Uterus (tissue), 4 donors: ENCODE measurements at places on chromosomes 6 and 20.

DNA sequence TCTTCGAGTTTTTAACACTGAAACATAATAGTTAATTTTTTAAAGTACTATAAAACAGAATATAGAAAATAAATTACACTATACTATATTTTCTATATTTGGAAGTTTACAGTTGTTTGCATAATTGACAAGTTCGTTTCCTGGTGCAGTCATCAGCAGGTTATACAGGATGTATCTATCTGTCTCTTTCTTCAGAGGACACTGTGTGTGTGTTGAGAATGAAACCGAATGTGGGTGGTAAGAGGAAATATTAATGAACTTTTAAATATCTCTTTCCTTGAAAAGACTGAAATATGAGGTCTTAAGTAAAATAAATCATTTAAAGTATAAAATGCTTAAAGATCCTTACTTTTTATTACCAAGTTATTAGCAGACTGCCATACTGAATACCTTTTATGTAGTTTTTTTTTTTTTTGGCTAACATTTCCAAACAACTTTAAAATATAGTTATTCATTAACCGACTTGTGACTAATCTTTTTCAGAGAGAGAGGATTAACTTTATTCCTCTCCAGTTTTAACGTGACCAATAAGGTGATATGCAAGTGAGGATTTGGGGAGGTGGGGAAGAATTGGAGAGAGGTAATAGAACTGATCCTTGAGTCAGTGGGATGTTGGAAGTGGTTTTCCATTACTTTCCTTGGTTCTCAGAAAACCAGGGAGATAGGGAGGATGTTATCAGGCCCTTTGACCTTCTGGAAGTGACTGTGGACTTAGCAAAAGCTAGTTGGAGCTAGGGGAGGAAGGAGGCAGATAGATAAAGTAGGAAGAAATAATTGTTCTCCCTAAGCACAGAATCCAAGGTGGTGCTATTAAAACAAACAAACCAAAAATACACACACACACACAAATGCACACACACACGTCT is 380.0 kb upstream of the FLRT3 start:
- DNase-seq = no peak

DNA sequence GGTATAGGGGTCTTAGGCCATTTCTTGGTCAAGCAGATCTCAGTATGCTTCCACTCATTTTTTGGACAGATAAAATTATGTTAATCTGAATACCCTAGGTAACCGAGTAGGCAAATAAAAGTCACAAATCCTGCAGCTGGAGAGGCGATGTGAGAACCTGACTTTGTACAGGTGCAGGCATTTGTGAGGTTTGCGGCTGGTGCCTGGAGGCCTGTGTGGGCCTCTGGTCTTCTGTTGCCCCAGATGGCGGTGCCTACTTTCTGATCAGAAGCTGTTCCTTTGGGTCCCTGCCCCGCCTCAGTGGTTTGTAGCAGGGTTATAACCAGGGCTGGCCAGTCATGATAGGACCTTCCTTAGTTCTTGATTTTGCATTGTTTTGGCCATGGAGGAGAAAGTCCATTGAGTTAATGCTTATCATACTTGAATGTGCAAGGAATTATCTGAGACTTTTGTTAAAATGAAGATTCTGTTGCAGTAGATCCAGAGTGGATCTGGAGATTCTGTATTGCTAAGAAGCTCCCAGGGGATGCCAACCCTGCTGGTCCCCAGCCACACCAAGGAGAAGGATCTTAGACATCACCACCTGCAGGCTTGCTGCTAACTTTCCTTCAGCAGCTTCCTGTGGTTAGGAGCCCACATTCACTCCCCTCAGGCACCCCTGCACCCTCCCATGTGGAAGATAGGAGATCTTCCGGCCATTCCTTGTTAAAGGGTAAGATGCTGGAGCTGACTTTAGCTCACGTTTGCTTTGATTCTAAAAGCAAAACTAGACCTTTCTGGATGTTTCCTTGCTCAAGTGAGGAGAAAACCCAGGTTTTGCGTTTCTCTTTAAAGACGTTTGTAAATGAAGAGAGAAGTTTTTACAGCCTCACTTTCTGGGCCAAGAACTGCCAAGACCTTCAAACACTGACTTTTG is 50.7 kb downstream of the LRRC1 start:
- no peak for DNase-seq

DNA sequence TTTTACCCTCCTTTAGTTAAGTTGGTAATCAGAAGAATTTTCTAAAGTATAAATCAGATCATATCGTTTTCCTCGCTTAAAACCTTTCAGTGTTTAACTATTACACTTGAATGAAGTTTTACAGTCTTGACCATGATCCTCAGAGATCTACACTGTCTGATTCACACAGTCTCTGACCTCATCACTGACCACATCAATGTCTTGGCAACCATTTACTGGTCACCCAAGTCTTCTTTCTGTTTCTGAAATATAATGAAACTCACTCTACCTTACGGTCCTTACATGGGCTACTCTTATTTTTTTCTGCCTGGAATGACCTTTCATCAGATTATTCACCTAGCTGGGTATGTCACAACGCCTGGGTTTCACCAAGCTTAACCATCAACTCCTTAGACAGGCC is 71.4 kb downstream of the ADGB start:
- no peak for DNase-seq

- DNase-seq = peak; percentile 49
Measured at GRCh38 chr6:126054258-126054702, 67.9 kb downstream of the TRMT11 start.

DNA sequence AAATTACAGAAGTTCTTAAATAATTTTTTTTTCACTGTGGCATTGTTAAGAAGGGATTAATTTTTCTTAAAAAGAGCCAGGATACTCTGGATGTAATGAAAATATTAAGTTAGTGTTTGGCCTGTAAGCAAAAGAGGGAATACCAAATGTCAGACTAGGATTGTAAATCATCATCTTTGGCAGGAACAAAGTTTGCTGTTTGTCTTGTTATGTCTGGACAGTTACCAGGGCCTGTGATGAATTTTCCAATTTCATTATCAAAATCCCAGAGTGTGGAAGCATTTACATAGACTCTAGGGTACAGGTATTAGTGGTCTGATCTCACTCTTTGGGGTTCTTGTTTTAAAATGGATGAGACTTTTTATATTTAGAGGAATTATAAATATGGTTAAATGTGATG is 26.1 kb downstream of the CEP57L1 start:
- DNase-seq = no peak

DNA sequence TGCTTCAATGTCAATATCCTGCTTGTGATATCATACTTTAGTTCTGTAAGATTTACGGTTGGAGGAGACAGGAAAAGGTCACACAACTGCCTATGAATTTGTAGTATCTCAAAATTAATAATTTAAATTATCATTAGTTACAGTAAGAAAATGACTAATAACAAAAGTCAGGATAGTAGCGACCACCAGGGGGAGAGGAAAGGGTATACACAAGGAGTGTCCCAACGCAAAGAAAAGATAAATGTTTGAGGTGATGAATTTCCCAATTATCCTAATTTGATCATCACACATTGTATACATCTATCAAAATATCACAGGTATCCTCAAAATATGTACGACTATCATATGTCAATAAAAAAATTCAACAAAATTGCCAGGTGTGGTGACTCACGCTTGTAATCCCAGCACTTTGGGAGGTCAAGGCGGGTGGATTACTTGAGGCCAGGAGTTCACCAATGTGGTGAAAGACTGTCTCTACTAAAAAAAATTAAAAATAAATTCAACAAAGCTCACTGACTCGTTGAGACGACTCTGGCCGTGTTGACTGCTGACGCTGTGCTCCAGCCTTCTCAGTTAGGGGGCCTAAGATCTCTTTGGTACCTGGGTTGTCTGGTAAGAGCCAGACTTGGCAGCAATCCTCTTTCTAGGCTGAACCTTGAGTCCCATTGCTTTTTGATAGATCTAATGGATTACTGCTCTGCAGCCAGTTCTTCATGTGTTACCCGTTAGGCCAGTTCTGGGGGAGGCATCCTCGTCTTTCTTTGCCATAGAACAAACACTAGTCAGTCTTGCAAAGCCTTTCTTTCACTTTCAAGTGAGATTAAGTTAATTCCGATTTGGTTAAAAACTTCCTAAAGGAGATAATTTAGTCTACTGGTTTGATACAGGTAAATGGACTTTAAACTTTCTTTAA is 9.0 kb upstream of the OVOL2 start:
- DNase-seq = no peak

DNA sequence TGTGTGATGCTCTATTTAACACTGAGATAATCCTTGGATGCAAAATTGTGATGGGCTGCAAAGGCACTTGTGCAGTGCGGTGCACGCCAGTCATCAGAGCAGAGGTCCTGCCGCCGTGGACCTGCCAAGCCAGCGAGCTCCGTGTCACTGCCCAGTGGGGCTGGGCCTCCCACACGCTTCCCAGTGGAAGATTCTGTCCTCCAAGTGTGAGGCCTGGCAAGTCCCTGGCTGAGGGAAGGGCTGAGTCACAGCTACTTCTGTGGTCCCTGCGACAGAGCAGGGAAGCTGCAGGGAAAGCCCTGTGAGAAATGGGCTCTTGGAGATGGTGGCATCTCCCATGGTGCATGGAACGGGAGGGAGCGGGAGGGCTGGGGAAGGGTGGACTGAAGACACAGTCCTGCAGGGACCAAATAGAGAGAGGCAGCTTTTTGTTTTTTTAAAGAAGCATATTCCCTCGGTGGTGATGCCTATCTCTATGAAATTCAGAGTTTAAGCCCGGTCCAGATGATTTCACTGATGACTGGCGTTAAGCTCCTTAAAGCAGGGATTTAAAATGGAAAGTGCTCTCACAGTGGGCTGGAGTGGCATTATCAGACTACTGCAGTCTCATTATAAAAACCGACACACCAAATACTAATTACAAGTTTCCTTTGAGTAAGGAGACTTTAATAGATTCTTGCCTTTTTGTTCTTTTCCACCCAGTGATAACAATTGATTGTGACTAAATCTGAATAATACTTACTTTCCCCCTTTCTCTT is 413.7 kb downstream of the QKI start:
- DNase-seq = no peak

GRCh38 chr6:133906050-133906449 is 17.1 kb downstream of the TCF21 start:
- DNase-seq = no peak

DNA sequence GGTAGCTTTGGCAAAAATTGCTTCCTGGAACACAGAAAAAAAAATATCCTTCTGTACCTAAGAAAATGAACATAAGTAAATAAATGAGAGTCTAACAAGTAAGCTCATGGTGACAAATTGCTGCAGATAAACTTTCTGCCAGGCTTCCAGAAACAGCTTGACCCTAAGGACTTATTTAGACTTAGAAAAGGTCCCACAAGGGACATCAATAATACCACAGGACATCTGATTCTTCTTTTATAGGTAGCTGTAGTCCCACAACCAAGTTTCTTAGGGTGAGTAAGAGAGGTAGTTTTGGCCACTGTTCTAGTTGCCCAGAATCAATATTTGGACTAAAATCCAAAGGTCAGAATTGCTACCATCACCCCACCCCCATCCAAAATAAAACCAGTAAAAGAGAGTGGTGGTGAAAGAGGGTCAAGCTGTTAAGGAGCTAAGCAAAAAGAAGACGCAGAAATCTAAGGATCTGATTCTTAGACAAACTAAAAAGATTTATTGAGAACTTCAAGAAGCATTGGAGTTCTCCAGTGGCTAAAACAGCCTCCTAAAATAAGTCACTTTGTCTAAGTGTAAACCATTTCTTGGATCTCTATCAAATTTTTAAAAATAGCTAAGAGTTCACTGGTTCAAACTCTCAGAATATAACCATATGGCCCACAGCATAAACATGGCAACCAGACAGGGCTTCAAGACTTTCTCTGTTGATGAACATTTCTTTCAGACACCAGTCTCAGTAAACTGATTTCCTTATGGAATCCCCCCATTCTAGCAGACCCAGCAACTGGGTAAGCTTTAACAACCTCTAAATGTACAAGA is 180.6 kb downstream of the PTPRK start:
- no peak for DNase-seq
